SK-N-SH treated with all-trans-retinoic acid at 6 μM for 48 hours (cell line): ENCODE measurements at places on chromosomes 4 and X.
A peak's percentile ranks its signal among the peaks of the same experiment; 100 is the strongest.

GRCh38 chrX:134158821-134159512, 78.0 kb upstream of the CCDC160 start:
- ATAC-seq: no peak

- no peak for ATAC-seq
Observed at GRCh38 chr4:122803788-122804208, 22.8 kb upstream of the FGF2 start.

DNA sequence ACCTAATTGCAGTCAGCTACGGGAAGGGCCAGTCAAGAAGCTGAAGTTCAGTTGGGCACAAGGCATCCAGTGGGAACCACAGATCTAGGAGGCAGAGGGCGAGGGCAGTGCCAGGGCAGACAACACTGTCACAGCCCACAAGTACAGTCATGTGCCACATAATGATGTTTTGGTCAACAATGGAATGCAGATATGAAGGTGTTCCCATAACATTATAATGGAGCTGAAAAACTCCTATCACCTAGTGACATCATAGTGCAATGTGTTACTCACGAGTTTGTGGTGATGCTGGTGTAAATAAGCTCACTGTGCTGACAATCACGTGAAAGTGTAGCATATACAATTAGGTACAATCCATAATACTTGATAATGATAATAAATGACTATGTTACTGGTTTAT, 4.5 kb upstream of the TMEM255A start:
- no peak for ATAC-seq

- no peak for ATAC-seq
Observed at GRCh38 chrX:28922106-28922505, 334.9 kb downstream of the IL1RAPL1 start.

GRCh38 chr4:72613959-72614358, 44.9 kb upstream of the ADAMTS3 start:
- no peak for ATAC-seq

DNA sequence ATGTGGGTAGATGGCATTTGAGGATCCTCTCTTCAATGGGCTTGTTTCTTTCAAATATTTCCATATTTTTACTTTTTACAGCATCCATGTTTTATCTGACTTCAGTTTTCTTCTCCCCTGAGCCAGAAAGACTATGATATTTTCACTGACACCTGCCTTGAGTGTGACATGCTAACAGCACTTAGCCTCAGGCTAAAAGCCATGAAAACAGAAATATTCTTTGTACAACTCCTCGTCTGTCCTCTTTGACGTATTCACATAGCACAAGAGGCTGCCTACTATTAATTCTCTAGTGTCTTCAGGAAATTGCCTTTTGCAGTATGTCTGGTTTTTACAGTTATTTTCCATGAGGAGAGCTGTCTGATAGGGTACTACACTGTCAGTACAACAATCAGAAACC, 215.0 kb downstream of the MAD2L1 start:
- no peak for ATAC-seq

- ATAC-seq: no peak
Observed at GRCh38 chrX:50680990-50681389, 133.0 kb downstream of the SHROOM4 start.

DNA sequence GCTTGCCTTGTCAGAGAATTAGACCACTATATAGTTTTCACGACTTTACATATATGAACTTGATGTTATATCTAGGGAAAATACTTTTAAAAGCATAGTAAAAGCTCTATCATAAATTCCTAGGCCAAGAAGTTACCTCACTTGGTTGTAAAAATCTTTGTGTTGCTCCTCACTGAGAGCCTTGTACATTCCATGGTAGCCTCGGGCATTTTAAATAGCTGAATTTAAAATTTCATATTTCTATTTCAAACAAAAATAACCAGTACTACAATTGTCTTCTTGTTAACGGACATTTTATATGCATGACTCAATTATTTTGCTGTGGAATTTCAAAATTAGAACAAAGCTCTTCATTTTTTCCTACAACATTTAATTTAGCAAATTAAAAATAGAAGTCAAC, 107.6 kb downstream of the MID1 start:
- ATAC-seq: no peak; the same call in 2 of the 3 replicates

DNA sequence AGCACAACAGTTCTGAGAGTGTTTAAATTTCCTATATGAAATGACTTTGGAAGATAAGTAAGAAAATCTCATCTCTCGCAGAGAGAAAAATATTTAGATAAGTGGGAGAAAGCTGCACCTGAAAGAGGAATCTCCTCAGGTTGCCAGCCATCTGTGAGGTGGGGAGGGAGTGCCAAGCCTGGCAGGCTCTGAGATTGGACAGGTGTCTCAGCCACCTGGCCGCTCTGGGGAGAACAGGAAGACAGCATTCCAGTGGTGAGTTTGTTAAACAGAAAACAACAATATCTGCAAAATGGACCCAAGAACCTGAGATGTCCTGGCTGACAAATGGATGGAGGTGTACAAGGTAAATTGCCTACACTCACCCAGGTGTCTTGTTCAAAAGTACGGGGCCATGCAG, 31.3 kb downstream of the EMCN start:
- ATAC-seq: no peak

- ATAC-seq: 0 out of 3 replicates have a peak, but pooled peaks have one; percentile 32
Observed at GRCh38 chr4:173381610-173382009, 10.9 kb downstream of the SAP30 start.

DNA sequence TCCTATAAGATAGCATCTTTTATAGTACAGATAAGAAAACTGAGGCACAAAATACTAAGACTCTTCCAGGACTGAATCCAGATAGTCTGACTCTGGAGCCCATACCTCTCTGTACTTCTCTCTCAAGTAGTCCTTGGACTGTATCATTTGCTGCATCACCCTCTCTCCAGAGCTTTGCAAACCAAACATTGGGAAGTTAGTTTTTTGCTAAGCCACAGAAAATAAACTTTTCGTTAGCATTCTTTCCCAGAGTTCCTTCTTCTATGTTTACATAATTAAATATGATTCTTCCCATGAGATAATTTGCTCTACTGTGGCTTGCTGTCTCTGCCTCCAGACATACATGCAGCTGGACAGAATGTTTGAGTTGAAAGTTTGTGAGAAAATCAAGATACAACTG, 22.0 kb downstream of the PPEF2 start:
- no peak for ATAC-seq

GRCh38 chrX:42754115-42754514, 23.8 kb downstream of the PPP1R2C start:
- ATAC-seq: no peak

GRCh38 chr4:144411119-144411518, 234.8 kb upstream of the HHIP start:
- no peak for ATAC-seq

- no peak for ATAC-seq
Observed at GRCh38 chr4:5780831-5781480, 70.0 kb downstream of the EVC start.

DNA sequence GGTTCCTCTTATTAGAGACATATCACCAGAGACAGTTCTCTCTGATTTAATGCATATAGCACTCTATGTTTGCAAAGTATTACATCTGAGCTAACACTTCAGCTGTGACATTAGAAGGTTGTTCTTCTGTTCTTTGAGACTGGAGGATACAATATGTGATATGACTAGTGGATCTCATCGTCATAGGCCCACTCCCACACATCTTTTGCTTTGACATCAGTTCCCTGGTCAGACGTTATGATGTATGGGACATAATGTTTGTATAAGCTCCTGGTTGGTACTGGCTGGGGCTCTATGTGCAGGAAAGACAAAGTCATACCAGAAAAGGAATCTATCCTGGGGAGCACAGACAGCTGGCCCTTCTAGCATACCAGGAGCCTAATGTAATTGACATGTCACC, 57.7 kb upstream of the MAML3 start:
- no peak for ATAC-seq

DNA sequence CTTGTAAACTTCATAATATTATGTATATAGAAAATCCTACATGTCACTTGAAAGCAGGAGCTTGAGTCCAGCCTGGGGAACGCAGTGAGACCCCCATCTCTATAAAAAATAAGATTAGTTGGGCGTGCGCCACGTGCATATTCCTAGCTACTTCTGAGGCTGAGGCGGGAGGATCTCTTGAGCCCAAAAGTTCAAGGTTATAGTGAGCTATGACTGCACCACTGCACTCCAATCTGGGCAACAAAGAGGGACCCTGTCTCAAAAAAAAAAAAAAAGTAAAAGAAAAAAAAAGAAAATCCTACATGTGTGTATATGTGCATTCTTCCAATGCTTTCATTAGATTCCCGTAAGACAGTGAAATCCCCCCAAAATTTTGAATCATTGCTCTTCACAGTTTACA, 1.7 kb downstream of the SEC31A start:
- ATAC-seq: no peak

DNA sequence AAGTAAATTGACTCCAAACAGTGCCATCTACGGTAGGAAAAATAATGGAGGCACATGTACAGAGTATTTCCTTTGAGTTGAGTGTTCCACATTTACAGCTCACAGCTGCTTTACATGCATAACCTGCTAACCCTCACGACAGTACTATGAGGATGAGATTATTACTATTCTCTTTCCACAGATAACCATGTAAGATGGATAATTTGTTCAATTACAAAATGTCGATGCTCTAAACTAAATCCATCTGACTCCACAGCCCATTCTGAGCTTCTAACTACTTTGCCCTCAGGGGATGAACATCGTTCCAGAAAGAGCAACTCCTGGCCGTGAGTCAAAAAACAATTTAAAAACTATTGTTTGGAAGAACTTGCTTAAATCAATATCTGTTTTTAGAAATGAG, 330.4 kb upstream of the NWD2 start:
- ATAC-seq: no peak

- ATAC-seq: no peak
Observed at GRCh38 chr4:185249105-185249504, 39.7 kb downstream of the SNX25 start.

DNA sequence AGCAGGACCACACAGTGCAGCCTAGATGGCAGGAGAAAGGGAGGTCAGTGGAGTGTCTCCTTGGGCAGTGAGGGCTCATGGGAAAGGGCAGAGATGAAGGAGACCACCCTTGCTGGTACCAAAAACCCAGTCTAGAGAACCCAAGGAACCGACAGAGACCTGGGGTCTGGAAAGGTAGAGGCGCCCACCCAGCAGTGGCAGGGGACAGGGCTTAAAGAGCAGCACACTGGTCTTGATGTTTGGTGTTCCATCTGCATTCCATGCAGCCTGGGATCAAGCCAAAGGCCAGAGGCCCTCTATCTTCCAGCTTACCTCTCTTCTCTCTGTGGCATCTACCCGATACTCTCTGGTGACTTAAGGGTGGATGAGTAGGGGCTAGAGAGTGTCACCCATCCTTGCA, 127.5 kb downstream of the PJA1 start:
- ATAC-seq: no peak

DNA sequence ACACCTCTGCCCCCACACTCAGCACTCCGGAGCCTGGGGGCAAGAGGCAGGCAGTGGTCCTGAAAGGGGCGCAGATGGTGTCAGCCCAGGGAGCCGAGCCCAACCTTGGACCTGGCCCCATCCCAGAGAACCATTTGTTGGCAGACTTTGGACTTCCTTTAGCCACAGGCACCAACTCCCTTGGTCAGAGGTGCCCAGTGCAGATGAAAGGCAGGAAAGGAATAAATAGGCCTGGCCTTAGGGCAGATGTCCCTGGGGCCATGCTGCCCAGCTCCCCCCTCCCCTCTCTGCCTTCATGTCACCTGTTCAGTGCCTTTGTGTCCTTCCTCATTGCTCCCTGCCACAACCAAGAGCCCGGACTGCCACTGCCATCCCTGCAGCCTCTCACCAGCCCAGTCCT, 52.8 kb downstream of the SEL1L3 start:
- no peak for ATAC-seq

- ATAC-seq: no peak
Observed at GRCh38 chr4:83767067-83767466, 231.2 kb downstream of the GPAT3 start.

GRCh38 chr4:39502019-39502663, 25.1 kb downstream of the UGDH start:
- peak; percentile 93 for ATAC-seq

DNA sequence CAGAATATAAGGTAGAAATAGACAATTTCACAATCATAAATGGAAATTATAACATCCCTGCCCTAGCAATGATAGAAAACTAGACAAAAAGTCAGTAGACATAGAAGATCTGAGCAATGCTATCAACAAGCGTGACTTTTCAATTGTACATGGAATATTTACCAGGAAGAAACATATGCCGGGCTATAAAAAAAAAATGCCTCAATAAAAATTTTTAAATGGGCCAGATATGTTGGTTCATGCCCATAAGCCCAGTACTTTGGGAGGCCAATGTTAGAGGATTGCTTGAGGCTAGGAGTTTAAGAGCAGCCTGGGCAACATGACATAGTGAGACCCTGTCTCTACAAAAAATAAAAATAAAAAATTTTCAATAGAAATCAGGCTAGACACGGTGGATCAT, 5.3 kb upstream of the MTNR1A start:
- ATAC-seq: no peak

DNA sequence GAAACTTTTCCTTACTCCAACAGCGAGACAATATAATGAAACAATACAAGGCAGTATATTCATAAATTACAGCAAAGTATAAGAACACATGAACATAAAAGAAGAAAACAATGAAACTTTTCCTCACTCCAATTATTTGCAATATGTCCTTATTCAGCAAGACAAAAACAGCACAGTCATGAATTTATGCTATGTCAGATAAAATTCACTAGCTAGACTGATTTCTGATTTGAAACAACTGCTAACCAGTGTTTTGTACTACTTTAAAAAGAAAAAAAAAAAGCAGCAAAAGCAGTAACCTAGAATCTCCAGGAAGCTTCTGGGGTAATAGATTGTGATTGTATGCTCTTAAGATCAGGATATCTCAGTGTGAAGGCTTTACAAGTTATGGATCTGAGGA, 45.2 kb upstream of the UNC5C start:
- no peak for ATAC-seq

DNA sequence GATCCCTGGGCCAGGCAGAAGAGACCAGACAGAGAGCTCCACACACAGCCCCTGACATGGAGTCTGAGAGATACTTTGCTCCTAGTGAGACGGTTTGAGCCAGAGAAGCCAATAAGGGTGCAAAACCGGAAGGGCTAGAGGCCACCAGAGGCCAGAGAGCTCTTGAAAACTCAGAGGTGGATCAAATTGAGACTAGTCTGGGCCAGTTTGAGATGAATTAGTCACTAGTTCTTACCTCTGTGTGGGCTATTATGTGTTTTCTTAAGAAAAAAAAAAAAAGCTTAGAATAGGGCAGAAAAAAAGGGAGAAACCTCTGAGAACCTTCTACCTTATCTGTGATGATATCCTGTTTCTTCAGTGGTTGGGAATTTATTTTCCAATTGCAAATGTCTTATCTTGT, 110.4 kb upstream of the EDNRA start:
- no peak for ATAC-seq

- ATAC-seq: no peak
Observed at GRCh38 chrX:37800717-37801116, 20.9 kb downstream of the CYBB start.

- ATAC-seq: no peak
Observed at GRCh38 chr4:137993232-137993631, 248.9 kb downstream of the SLC7A11 start.

- ATAC-seq: no peak
Observed at GRCh38 chr4:152956147-152956546, 20.0 kb downstream of the FHDC1 start.
